Urothelium cell line (cell line): ENCODE measurements at places on chromosomes 7 and 10.
A peak's percentile ranks its signal among the peaks of the same experiment; 100 is the strongest.

DNA sequence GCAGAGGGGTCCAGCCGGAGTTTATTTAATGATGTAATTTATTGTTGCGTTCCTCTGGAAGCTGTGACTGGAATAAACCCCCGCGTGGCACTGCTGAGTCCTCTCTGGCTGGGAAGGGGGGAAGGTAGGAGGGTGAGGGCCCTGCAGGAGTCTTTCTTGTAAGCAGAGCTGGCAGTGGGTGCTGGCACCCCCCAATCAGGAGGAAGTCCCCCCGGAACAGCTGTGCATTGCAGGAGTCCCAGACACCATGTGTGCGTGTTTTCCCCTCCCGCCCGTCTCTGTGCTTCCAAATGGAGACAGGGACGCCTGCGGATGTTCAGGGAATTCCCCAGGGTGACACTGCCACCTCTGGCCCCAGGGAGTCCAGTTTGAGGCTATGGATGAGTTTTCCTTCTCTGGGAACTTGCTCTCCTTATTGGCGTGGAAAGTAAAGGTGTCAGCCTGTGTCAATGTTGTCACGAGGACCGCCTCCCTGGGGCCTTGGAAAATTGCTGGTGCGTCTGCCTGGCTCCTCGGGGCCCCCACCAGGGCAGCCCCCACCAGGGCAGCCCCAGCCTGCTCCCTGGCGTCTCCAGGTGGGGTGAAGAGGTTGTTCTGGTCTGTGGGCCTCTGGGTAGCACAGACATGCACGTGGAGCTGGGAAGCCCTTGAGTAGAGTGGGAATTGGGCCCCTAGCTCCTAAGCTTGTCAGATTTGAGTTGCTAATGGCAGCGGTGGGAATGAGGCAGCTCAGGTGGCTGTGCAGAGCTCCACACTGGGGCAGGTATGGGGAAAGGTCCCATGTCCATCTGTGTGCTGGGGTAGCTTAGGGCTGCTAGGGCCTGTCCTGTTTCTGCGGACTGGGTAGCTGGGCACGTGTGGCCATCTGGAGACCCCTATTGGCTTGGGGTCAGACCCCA is 2.7 kb downstream of the FZD9 start:
- peak; percentile 39 for DNase-seq

DNA sequence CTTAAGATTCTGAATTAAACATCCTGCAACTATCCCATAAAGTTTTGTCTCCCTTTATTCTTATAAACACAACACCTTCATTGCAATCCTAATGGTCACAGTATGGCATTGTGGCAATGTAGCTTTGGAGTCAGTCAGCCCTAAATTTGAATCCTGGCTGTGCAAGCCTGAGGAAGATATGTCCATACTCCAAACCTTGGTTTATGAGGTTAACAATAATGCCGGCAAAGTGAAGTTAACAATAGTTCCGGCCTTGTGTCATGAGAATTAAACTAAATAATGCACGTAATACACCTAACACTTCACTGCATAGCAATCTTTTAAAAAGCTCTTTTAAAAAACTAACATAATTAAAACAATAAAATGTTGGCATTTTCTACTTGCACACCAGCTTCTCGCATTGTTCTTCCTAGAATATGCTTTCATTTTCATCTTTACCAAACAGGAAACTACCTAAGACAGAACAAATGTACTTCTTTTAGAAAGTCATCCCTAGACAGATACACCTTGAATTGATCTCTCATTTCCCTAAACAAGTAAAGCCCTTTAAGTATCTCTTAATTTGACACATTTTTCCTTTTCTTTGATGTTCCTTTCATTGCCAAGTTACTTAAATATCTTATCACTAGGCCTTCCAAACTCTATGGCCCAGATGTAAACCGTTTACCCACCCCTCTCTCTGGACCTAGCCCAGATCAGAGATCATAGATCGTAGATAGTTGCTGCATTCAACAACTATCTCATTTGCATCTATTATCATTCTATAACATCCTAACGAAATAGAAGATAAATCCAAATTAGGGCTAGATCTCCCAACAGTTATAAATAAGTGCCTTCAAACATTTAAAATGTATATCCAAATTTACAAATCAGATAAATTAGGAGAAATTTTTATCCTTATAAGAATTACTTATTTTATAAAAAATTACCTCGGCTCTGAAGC is 66.7 kb downstream of the CREB3L2 start:
- no peak for DNase-seq

DNA sequence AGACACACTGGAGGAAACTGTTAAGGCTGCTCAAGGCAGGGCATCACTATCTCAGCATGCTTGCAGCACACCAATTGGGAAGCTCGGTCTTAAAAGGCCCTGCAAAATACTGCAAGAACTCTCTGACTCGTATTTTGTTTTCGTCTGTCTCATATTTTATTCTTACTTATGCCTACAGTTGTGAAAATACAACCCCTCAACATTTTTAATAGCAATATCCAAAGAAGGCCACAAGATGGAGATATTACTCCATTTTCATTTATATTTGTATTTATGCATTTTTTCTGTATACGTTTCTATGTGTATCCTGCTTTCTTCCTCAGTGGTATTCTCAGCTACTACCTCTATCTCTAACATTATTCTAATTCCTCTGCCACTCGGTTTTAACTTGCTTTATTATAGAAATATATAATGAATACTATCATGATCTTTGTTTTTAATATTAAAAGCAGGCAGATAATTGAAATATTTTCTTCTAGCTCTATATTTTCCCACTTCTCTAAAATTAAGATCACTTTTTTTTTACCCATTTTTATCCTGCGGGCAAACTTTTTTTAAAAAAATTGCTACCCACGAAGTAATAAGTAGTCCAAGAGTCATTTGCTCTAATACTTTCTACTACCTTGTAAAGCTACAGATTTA is 10.0 kb downstream of the DNAJC1 start:
- peak; percentile 13 for DNase-seq

- DNase-seq, result no peak
These were observed 553.9 kb downstream of the CNTNAP2 start for GRCh38 chr7:146670532-146670931.
